ENCODE measurements at places on chromosomes 11 and 22. TPM values are rescaled to one million over a fixed set of nuclear protein-coding genes. Genes with fewer than 3 reads are reported as not detected.

The GPR83 gene
- total RNA-seq, result 0.05 TPM

The POTEH gene
- not detected for total RNA-seq

The CYTH4 gene
- 1.3 TPM for total RNA-seq

The CARD16 gene
- not detected for total RNA-seq

The ADM2 gene
- total RNA-seq, result 3.9 TPM

Measured in Panc1 (cell line).